Fibroblast of the aortic adventitia (primary cell): ENCODE measurements at places on chromosomes 3 and 15. TPM values are rescaled to one million over a fixed set of nuclear protein-coding genes. Genes with fewer than 3 reads are reported as not detected.

The ADGRG7 gene
- total RNA-seq = not detected in 2 replicates

The PDE12 gene
- total RNA-seq = 10.4 and 21.0 TPM in 2 replicates

The P2RY1 gene
- total RNA-seq = 0.81 and 1.1 TPM in 2 replicates

The CILP gene
- total RNA-seq = under 0.01 and 0.16 TPM in 2 replicates

The TRPM1 gene
- not detected in 2 replicates for total RNA-seq

The TMEM212 gene
- not detected in 2 replicates for total RNA-seq

The FBXL22 gene
- 0.54 and 0.65 TPM in 2 replicates for total RNA-seq

The VILL gene
- total RNA-seq = 2.4 and 7.0 TPM in 2 replicates

The PLSCR5 gene
- total RNA-seq = not detected in 2 replicates

The C3orf49 gene
- total RNA-seq = not detected in 2 replicates

The GOLGA8K gene
- 0.65 TPM in 1 of 2 replicates, not detected in the other for total RNA-seq
